ENCODE measurements at places on chromosomes 1 and 21. TPM values are rescaled to one million over a fixed set of nuclear protein-coding genes. Genes with fewer than 3 reads are reported as not detected.

GRCh38 chr1:229412056-229412455, 21.8 kb downstream of the ACTA1 start:
- no peak for DNase-seq

The CSMD2 gene
- not detected for total RNA-seq

The SYPL2 gene
- not detected for total RNA-seq

- DNase-seq, result no peak
These were observed 114.6 kb downstream of the KAZN start for GRCh38 chr1:14713077-14713476.

All from natural killer cell (primary cell).